ENCODE measurements at places on chromosomes 4 and X.

GRCh38 chrX:108001218-108001814 lies 19.1 kb upstream of the TEX13B start:
- DNase-seq: no peak

DNA sequence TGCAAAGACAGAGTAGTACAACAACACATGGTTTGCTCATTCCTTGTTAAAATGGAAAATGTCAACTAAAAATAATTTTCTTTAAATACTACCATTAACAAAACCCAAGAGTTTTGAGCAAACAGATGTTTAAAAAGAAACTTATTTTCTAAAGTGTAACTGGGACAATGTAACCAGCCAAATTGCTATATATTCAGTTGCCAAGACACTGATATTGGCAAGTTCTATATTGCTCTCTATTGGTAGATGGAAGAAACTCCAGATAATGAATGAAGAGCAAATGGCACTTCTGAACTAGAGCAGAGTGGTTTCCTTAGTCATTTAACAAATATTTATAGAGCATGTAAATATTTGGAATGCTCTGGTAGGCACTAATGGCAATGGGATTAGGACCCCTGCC lies 966.2 kb downstream of the RPA4 start:
- DNase-seq: no peak

DNA sequence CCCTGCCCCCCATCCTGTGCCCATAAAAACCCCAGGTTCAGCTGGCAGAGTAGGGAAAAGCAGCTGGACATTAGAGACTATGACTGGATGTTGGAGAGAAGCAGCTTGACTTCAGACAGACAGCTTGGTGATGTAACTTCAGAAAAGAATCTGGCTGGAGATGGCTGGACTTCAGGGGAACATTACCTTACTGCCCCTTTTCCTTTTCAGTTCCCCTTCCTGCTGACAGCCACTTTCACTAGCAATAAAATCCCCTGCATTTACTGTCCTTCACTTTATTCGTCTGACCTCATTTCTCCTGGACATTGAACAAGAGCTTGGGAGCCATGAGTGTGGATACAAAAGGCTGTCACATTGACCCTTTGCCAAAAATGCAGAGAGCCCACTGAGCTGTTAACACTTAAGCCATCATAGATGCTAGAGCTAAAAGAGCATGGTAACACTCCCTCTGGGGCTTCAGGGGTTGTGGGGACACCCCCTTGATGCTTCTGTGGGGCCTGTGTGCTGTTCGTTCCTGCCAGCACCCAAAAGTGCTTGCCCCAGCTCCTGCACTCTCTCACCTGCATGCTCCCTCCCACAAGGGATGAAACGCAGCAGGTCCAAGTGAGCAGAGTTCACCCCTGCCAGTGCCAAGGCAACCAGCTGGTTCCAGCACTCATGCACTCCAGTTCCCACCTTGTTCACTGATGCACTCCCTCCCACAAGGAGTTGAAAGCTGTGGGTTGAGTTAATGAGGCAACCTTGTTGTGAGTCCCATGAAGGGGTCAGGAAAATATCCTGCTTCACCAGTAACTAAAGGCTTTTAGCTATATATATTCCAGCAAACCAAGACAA lies 263.8 kb upstream of the NDST3 start:
- DNase-seq: no peak

GRCh38 chrX:6021316-6022091 lies 207.2 kb downstream of the NLGN4X start:
- no peak for DNase-seq

GRCh38 chrX:373641-374471 lies 12.9 kb downstream of the PPP2R3B start:
- no peak for DNase-seq

DNA sequence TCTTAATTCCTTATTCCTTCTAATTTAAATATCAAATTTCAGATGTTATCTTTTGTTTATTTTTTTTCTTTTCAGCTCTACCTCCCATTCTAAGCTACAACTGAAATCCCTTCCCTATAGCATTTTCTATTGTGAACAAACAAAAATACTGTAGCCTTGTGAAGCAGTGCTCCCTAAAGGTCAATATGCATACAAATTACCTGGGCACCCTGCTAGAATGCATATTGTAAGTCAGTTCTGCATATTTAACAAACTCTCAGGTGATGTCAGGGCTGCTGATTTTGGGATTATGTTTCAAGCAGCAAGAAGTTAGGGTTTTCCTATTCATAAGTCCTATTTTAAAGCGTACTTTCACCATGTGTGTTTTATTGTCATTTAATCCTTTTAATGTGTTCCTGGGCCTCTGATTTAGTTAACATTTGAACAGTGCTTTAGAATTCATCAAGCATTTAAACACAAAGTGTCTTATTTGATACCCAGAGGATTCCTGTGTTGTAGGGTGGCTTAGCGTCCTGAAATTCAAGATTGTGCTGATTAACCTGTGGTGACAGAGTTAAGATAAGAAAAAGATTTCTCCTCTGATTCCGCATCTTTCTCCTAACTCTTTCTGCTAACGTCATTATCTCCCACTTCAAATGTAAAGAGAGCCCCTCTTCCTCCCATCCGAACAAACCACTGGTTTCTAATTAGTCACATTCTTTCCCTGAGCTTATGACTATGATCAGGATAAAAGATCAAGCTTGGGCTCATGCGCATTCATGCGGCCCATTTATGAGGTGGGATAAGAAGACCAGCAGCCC lies 221.3 kb downstream of the ANK2 start:
- DNase-seq: no peak

GRCh38 chr4:152278505-152279233 lies 257.2 kb downstream of the FBXW7 start:
- DNase-seq: no peak

DNA sequence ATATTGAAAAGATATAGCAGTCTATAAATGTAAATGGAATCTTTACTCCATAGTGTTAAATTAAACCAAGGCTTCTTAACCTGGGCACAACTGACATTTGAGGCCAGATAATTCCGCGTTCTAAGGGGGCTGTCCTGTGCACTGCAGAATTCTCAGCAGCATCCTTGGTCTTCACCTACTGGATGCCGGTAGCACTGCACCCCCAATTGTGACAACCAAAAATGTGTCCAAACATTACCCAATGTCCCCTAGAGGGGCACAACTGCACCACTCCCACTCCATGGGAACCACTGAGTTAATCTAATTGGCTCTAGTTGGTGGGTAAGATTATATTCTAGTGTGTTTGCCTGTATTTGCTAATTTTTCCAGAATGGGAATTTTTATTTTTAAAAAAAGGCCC lies 16.6 kb downstream of the AP1S2 start:
- DNase-seq: no peak

- DNase-seq: no peak
Observed at GRCh38 chr4:71136071-71136470, 142.6 kb downstream of the DCK start.

DNA sequence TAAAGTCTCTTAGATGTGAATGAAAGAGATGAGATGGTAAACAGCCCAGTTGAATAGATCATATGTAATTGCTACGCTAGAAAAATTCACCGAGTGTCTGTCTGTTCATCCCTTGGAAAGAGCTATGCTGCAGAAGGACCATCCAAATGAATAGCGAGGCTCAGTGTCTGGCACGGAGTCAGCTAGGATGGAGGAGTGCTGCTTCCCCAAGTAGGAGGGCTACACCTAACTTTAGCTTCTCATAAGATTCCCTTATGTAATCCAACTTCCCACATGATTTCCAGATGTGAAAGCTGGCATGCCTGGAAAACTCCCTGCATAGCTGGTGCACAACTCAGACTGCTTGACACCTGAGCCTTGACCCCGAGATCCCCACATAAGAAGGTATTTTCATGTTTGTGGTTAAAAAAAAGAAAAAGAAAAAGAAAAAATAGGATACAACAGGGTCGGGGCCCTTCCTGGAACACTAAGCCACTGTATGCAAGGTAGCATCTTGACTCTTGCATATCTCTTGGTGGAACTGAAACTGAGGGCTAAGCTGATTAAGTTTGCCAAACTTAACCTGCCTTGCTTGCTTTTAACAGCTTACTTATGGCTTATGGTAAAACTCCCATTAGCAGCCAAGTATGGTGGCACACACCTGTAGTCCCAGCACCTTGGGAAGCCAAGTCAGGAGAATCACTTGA lies 82.3 kb downstream of the FREM3 start:
- DNase-seq: no peak

DNA sequence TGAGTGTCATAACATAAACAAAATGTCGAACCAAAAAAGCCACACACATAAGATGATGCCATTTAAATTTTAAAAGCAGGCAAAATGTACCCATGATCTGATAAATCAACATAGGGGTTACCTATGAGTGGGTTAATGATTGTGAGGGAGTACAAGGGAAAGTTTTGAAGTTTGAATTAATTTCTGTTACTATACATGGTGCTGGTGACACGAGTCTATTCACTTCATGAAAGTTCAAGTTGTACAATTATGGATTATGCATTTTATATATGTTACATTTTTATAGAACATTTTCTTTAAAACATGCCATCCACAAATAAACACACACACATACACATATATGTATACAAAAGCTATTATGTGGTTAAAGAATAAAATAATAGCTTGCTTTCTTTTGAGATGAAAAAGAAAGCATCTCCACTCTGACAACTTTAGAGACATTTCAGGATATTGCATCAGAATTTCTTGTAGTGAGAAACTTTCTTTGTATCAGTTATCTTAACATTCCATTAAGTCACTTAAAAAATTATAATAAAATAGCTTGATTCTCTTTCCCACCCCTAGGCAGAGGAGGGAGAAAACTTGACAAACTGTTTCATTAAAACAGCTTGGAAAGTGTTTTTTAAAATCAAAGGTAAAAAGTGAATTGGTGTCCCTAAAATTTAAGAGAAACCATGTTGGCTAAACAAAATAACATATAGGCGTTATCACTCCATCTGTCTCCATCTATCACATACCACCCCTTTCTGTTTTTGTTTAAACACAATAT lies 891.8 kb upstream of the NDST4 start:
- DNase-seq: no peak

DNA sequence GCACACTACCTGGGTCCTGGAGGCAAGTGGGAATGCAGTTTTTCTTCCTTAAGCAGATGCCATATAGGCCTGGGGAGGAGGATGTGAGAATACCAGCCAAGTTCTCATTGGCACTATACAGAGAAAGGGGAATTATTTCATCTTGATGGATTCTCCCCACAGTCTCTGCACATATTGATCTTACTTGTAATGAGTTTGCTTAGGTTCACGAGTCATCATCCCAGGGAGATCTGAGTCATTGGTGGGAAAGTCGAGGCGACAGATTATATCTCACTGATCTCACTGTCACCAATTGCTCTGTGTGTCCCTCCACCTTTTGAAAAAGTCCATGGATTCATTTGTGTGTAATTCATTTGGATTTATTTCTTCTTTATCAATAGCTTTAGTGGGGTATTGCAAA lies 156.8 kb downstream of the AR start:
- no peak for DNase-seq

- DNase-seq: no peak
Observed at GRCh38 chr4:141900856-141901255, 264.5 kb downstream of the IL15 start.

- DNase-seq: no peak
Observed at GRCh38 chr4:37762294-37762990, 64.0 kb upstream of the PGM2 start.

DNA sequence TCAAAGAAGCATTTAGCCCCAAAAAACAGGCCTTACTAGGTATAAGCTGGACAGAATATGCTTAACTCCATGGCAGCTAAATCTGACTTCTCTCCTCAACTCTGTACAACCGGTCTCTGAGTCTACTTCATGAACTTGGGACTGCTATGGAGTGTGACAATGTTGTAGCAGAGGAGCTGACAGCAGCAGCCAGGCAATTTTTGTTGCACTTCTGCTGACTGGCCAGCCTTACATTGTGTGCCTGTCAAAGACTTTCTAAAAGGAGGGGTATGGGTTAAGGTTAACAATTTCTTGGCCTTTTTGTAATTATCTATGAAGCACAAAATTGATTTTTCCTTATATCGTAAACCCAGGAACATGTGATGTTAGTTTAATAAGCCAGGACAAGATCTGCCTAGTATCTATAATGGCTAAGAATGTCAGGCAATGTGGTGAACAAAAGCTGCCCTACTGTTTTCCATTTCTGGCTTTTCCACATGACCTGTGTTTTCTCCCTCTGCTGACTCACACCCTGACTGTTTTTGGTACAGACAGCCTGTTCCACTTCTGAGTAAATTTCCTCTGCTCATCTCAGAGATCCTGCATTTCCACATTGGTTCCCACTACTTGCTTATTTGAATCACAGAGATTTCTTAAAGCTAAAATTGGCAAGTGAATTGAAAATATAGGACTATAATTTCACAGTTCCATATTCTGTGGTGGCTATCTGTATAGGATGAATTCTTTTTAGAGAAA lies 9.3 kb downstream of the NOX1 start:
- DNase-seq: no peak

- DNase-seq: no peak
Observed at GRCh38 chr4:152334931-152335330, 201.0 kb downstream of the FBXW7 start.

DNA sequence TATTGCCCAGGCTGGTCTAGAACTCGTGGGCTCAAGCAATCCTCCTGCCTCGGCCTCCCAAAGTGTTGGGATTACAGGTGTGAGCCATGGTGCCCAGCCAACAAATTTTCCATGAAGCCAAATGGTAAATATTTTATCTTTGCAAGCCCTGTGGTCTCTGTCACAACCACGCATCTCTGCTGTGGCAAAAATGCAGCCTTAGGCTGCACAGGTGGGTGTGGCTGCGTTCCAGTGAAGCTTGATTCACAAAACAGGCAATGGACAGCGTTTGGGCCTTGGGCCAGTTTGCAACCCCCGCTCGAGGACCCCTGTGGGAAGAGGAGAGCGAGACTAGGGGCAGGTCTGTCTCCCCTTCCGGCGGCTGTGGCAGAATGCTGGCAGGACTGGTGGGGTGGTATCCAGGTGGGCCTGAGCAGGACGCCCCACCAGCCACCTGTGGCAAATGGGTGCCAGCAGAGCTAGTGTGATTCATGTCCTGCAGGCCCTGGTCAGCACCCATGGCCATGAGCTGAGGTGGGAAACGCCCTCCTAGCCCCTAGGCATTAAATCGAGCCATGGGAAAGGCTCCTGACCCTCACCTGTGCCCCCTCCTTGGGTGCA lies 19.7 kb downstream of the HTRA3 start:
- no peak for DNase-seq

DNA sequence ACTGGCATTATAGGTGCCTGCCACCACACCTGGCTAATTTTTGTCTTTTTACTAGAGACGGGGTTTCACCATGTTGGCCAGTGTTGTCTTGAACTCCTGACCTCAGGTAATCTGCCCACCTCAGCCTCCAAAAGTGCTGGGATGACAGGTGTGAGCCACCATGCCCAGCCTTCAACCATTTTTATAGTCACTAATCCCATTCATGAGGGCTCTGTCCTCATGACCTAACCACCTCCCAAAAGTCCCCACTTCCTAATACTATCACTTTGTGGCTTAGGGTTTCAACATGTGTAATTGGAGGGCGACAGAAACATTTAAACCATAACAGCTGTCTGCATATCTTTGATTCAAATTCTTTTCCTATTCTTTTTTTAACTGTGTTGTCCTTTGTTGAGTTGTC lies 229.6 kb upstream of the AGA start:
- no peak for DNase-seq

DNA sequence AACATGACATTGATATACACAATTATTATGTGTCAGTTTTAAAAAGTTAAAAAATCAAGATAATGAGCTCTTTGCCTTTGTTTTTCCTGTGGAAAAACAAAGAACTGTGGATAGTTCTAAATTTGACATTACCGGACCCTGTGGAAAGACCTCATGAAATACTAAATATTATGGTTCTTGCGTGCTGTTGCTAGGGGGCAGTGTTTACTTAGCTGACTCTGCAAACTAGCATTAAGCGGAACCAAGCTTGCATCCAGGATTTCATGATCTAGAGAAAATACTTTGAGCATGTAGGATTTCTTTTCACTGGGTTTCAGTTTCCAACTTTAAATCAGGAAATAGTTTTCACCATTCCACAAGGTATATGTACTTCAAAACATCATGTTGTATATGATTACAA lies 33.6 kb downstream of the CLCN4 start:
- DNase-seq: no peak

All from breast epithelium (tissue), 4 donors.